ENCODE measurements at places on chromosomes 4 and X. TPM values are rescaled to one million over a fixed set of nuclear protein-coding genes. Genes with fewer than 3 reads are reported as not detected.

- no peak for DNase-seq
Observed at GRCh38 chr4:788006-788635, 37.8 kb downstream of the CPLX1 start.

GRCh38 chr4:97016186-97016907 lies 1126.9 kb downstream of the STPG2 start:
- no peak for DNase-seq

- no peak for DNase-seq
Observed at GRCh38 chr4:52825460-52826090, 36.5 kb upstream of the RASL11B start.

- DNase-seq: no peak
Observed at GRCh38 chrX:57232658-57233360, 53.7 kb upstream of the FAAH2 start.

DNA sequence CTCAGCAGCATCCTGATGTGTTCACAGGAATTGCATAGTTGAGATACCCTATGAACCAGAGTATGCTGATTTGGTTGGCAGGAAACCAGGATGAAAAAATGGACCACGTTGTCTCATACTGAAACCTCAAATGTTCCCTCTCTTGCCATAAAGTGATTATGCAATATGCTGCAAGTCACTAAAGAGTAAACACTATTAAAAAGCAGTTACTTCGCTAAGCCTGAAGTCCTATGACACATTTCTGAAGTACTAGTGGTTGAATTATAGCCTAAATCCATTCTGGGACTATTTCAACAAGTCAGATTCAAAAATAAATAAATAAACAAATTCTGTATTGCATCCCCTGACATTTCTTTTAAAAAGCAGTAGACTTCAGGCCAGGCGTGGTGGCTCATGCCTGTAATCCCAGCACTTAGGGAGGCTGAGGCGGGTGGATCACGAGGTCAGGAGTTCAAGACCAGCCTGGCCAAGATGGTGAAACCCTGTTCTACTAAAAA lies 106.0 kb upstream of the NAP1L5 start:
- DNase-seq: no peak

DNA sequence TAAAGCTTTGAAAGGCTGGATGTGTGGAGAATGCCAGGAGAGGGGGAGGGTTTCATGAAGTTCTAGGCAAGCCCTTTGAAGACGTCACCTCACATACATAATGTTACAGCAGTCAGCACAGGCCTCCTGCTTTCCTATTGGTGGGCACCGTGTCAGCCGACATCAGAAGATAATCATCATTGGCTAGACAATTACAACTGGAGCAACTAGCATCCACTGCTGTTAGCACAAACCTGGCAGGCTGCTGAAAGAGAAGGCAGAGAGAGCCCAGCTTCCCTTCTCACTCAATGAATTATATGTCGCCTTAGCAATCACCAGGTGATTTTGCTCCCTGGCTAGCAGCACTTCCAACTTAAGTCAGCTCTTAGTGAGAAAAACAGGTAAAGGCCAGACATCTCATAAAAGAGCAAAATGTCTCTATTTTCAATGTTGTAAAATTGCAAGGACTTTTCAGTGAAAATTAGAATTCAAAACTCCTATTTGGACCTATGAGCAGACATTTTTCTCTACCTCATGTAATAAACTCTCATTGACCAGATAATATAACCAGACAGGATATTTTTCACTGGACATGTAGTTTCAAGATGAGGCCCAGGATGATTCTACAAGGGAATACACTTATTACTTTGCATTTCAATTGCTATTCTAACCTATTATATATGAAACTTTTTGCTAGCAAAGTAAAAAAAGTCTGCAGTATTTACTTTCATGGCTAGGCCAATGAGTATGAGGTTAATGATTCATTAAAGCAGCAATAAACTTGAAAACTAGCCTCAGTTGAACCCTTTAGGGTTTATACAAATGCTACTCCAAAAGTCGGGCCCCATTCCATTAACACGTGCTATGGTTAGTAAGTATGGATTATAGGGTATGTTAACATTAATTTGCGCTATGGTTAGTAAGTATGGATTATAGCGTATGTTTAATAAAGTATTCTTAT lies 4.3 kb downstream of the ELOVL6 start:
- peak; percentile 92 for DNase-seq

DNA sequence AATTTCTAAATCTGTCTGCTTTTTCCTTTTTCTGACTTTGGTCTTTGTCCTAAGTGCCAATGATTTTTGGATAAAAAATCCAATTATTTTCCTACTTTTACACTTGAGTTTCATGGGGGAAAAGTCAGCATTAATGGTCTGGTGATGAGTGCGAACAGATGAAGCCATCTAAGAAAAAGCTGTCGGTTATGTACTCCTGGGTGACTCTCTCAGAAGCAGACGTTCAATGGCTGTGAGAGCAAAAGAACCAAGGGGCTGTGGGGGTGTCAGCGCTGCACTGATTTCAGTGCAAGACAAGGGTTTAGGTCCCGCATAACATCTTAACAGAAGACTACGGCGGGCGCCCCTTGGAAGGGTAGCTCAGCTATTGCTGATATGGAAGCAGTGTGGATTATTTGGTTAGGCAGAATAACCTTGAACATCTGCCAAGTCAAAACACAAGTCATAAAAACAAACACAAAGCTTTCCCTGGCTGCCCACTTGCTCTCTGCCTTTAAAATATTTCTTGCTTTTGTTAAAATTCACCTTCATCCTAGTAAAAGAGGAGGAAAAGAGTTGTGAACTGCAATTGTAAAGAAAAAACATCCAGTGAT lies 240.5 kb downstream of the MAML3 start:
- DNase-seq: no peak

GRCh38 chr4:41050116-41050515 lies 164.2 kb downstream of the APBB2 start:
- no peak for DNase-seq

- no peak for DNase-seq
Observed at GRCh38 chrX:147853701-147854100, 58.0 kb upstream of the FMR1 start.

GRCh38 chr4:8834681-8835220 lies 36.9 kb downstream of the HMX1 start:
- no peak for DNase-seq

The ZFP92 gene
- 0.58 TPM for polyA plus RNA-seq

The F8A2 gene
- not detected for polyA plus RNA-seq

The FUNDC1 gene
- 16.3 TPM for polyA plus RNA-seq

The CENPU gene
- 20.6 TPM for polyA plus RNA-seq

The CFAP99 gene
- 0.22 TPM for polyA plus RNA-seq

The NXF2 gene
- polyA plus RNA-seq: not detected

Measured in muscle of arm (tissue), 14 donors.